Stimulated activated CD4-positive, alpha-beta T cell treated with anti-CD3 and anti-CD28 coated beads, Interleukin-1b, Interleukin-23, amount 100 ng/mL, for 1 hour (primary cell): ENCODE measurements at places on chromosomes 13 and 19.

- DNase-seq, result no peak
These were observed 356.1 kb upstream of the SLITRK1 start for GRCh38 chr13:84238381-84238780.

GRCh38 chr13:23321535-23322241 is 111.8 kb downstream of the SACS start:
- DNase-seq, result no peak

- DNase-seq, result no peak
These were observed 79.2 kb downstream of the TBC1D4 start for GRCh38 chr13:75402787-75403186.

- peak; percentile 10 for DNase-seq
These were observed 35.6 kb upstream of the PSPC1 start for GRCh38 chr13:19818223-19818842.
